Progenitor cell of endocrine pancreas (in vitro differentiated cells): ENCODE measurements at places on chromosomes 6 and 20.

DNA sequence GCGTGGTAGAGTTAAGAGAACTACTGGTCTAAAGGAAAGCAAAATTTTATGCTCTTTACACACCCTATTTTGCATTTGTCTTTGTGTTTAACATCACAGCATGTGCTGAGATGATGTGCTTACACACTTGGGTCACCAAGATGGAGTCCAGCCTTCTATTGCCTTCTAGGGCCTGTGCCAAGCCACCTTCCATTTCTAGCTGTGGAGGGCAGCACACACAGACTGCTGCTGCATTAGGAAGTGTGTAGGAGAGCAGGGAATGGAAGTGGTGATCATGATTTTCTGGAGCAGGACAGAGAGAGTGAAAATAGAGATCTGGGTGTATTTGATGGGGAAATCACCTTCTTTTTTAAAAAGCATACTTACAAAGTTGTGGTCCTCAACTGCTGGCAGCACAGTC is 191.6 kb downstream of the SOX4 start:
- DNase-seq = no peak

GRCh38 chr20:41734506-41734945 is 116.3 kb upstream of the CHD6 start:
- DNase-seq = peak; percentile 38

DNA sequence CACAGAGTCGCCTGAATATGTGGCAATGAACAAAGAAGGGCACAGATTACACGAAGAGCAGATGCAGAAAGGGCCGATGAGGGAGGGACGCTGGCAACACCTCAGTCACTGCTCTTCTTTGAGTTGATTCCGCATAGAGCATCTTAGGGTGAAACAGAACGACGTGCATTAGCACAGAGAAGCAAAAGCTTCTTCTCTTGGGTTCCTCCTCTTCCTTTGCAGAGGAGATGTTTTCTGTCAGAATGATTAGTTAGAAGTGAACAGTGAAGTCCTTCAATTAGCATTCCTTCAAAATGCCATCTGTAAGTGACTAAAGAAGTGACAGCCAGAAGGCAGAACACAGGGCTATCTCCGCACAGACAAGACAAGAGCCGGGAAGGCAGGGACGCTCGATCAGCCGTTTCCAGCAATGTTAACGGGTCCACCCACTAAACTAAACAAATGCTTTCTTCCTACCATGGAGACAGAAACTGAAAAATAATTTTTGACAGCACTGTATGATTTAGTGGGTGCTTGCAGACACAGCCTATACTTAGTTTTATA is 219.8 kb upstream of the AGPAT4 start:
- DNase-seq = no peak

DNA sequence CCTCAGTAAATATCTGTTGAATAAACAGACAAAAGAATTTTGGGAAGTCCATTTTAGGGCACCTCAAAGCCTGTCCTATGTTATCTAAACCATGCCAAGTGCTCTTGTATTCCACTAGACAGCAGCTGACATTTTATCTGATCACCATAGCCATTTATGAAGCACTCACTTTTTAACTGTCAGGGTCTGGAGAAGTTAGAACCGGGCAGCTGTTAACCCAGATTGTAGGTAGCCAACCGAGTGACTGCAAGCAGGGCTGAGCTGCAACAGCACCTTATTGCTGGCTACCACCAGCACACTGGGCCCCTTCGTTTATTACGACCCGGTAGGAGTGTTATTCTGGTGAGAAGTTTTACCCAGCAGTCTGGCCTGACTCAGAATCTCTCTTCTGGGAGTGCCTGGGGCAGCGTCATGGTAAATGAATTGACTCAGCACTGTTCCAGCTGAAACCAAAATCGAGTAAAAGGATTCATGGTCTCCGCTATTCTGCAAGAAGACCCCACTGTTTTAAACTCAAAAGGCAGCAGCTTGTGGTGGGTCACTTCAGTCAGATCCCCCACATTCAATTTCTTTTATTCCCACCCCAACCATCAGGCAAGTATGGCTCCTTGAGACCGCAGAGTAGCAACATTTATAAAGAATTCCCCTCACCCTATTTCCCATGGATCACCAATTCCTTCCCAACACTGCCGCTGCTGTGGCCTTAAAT is 1.7 kb downstream of the UBE2V1 start:
- DNase-seq = no peak

GRCh38 chr20:46681032-46681854 is 8.0 kb downstream of the TP53RK start:
- DNase-seq = peak; percentile 49

- DNase-seq = no peak
Measured at GRCh38 chr6:56040889-56041301, 165.5 kb upstream of the BMP5 start.

DNA sequence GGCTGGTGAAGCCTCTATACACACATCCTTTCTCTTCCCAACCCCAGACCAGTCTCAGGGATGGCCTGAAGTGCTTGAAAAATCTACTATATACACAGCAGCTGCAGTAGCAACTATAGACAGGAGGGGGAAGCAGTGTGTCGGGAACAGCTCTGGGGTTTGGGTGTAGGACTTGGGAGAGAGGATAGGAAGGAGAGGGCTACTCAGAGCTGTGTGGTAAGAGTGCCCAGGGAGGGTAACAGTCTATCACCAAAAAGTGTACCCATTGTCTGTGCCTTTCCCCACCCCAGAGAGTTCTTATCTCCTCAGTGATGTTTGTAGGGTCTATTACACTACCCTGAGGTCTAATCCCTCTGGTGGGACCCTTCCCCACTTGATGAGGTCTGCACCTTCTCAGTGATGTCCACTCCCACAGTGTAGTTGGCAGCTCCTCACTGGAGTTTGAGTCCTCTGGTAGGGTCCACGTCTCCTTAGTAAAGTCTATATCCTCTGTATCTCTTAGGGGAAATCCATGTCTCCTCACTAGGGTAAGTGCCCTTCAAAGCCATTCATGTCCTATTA is 1.5 kb upstream of the GGT7 start:
- DNase-seq = peak; percentile 59

DNA sequence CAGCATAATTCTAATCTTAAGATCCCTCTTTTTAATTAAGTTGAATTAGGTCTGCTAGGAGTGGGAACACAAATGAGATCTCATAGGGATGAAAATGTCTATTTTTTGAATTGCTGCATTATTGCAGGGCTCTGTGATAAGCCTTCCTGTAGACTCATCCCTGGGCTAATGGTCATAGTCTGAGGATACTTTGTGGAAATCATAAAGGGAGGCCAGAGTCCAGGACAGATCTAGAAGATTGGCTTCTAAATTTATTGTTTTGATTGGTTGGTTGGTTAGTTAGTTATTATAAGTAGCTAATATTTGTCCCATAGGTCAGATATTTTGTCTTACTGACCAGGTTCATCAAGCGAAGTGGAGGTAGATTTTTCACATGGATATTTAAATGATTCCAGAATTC is 142.3 kb downstream of the AKAP7 start:
- DNase-seq = no peak

- DNase-seq = no peak
Measured at GRCh38 chr6:3287976-3288707, 29.4 kb downstream of the PSMG4 start.

DNA sequence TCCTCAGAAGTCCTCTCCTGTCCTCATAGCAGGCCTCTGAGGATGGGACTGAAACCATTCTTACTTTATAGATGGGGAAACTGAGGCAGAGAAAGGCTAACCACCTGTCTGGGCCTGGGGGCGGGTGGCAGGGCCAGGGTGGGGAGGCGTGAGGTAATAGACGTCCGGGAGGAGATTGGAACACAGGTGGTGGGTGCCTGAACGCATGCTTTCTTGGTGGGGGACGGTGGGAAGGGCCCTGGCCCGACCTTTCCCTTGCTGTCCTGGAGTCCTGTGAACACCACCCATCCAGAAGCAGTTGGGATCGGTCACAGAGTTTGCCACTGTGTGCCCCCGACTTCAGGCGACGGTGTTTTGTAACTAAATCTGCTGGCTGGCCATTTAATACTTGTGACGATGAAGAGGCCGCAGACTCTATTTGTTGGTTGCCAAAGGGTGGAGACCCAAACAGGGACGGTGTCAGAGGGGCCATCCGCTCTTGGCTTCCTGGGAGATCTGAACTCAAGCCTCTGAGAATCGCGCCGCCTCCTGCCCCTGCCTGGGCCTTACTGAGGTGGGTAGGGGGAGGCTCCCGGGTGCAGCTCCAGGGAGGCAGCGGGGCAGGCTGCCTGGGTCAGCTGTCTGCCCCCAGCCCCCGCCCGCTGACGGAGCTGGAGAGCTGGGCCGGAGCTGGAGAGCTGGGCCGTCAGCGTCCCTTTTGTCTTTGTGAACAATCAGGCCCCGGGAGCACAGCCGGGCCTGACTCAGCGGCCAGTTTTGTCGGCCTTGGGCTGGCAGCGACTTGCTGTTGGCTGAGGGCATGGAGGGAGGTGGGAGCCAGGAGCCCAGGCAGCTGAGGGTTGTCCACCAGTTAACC is 4.1 kb downstream of the RBM38 start:
- no peak for DNase-seq
